Activated CD4-positive, alpha-beta T cell treated with anti-CD3 and anti-CD28 coated beads, Interleukin-2, amount 50 U/mL, for 1 hour (primary cell): ENCODE measurements at places on chromosomes 3 and 15.

DNA sequence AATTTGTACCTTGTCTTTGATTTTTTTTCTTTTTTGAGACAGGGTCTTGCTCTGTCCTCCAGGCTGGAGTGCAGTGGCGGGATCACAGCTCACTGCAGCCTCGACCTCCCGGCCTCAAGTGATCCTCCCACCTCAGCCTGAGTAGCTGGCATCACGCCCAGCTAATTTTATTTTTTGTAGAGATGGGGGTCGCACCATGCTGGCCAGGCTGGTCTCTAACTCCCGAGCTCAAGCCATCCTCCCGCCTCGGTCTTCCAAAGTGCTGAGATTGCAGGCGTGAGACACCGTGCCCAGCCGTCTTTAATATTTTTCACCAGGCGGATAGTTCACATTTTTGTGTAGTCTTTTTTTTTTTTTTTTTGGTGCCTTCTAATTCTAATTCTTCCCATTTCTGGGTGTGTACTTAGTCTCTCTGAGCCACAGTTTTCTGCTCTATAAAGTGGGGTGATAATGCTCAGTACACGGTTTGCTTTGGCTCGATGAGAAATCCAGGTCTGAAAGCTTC is 528 bp upstream of the TATDN2 start:
- no peak for DNase-seq

DNA sequence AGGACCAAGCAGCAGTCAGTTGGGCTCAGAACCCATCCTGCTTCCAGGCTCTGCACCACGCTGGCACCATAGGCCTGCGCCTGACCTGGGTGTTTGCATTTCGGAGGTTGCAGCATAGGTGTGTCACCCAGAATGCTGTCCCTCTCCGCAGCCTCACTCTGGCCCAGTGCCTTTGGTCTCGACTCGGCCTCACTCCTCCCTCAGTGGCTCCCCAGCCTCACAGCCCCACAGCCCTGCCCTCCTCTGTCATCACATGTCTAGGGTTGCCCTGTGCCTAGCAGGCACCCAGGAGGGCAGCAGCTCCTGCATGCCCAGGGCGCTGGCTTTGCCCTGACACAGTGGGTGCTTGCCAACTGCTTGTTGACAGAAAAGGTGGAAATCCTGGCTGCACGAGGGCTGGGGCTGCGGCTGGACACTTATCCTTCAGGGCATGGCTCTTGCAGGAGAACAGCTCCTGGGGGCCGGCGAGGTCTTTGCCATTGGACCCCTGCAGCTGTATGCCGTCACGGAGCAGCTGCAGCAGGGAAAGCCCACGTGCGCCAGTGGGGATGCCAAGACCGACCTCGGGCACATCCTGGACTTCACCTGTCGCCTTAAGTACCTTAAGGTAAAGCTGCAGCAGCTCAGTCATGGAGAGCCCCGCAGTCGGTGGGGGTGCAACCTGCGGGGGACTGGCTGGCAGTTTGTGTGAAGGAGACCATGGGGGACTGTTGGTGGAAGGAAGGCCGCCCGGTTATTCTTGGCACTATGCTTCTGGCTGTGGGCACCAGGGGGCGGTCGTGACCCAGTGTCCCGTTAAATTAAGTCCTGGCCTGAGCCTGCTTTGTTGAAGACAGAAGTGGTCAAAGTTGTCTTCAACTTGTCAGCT is 16.2 kb downstream of the NISCH start:
- no peak for DNase-seq

GRCh38 chr15:39393575-39394335 is 187.1 kb upstream of the THBS1 start:
- DNase-seq: no peak

GRCh38 chr15:42111924-42112323 is 17.6 kb upstream of the PLA2G4D start:
- DNase-seq: no peak

DNA sequence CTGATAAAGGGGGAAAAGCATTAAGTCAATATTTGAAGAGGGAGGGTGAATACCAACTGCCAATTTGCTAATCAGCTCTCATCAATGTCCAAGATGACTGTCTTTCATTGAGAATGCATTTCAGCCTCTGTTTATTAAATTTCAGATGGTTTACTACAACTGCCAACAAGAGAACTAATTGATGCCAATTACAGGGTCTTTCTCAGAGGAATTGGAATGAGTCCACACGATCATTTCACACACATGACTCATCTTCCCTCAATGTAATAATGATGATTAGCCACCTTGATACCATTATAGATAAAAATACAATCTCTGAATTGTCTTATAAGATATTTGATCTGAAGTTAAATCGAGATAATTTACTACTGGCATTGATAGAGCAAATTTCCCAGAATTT is 1274.4 kb downstream of the ROBO2 start:
- DNase-seq: no peak

DNA sequence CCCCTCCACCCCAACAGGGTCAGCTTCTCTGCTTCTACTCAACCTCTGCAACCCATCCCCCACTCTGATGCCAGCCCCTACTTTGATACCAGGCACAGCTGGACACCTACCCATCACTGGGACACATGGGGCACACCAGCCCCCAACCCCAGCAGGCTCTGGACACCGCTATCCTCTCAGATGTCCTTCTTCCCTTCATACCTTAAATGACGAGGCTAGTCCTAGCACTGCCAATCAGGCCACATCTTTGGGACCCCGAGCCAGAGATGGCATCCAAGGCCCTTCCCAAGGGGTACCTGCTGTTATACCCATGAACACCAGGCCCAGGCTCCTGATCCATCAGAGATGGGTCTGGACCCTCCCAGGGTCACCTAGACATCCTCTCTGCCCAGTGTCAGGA is 10.6 kb downstream of the POC1A start:
- no peak for DNase-seq

GRCh38 chr3:9091486-9092235 is 128.4 kb upstream of the RAD18 start:
- DNase-seq: no peak

- no peak for DNase-seq
Measured at GRCh38 chr3:87320756-87321626, 44.6 kb upstream of the POU1F1 start.

- no peak for DNase-seq
Measured at GRCh38 chr3:64207289-64208080, 17.8 kb downstream of the PRICKLE2 start.

- DNase-seq: no peak
Measured at GRCh38 chr3:29972320-29972993, 633.9 kb upstream of the TGFBR2 start.

- no peak for DNase-seq
Measured at GRCh38 chr3:122268257-122269024, 56.6 kb upstream of the CSTA start.

DNA sequence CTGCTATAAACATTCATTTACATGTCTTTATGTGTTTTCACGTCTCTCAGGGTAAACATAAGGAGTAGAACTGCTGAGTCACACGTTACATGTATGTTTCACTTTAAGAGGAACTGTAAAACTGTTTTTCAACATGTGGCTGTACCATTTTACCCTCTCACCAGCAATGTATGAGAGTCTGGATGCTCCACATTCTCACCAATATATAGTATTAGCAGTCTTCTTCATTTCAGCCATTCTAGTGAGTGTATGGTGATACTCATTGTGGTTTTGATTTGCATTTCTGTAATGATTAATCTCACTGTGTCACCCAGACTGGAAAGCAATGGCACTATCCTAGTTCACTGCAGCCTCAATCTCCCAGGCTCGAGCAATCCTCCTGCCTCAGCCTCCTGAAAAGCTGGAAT is 37.1 kb downstream of the PHC3 start:
- DNase-seq: no peak

- no peak for DNase-seq
Measured at GRCh38 chr3:16999161-16999560, 114.4 kb downstream of the PLCL2 start.

DNA sequence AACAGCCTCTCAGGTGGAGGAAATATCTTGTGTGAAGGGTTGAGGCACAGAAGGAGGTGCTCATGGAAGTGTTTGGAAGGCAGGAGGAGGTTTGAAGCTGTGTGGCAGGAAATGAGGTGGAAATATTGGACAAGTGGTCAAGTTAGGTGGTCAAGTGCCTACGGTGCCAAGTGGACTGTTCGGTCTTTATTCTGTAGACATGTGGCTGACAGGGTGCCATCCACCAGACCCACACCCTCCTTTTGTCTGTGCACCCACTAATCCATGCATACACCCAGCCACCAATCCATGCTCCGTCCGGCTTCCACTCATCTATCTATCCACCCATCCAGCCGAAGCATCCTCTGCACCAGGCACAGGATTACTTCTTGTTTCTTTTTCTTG is 2.2 kb downstream of the SLC6A20 start:
- DNase-seq: no peak

- DNase-seq: no peak
Measured at GRCh38 chr3:187925326-187925725, 180.1 kb upstream of the BCL6 start.

- DNase-seq: no peak
Measured at GRCh38 chr3:179194931-179195330, 46.8 kb downstream of the PIK3CA start.

GRCh38 chr3:135762188-135762856 is 203.2 kb upstream of the PPP2R3A start:
- no peak for DNase-seq

- DNase-seq: peak; percentile 85
Measured at GRCh38 chr15:44195151-44195740, at the start of gene FRMD5. FRMD5 (minus strand) TSS chr15:44195271.

DNA sequence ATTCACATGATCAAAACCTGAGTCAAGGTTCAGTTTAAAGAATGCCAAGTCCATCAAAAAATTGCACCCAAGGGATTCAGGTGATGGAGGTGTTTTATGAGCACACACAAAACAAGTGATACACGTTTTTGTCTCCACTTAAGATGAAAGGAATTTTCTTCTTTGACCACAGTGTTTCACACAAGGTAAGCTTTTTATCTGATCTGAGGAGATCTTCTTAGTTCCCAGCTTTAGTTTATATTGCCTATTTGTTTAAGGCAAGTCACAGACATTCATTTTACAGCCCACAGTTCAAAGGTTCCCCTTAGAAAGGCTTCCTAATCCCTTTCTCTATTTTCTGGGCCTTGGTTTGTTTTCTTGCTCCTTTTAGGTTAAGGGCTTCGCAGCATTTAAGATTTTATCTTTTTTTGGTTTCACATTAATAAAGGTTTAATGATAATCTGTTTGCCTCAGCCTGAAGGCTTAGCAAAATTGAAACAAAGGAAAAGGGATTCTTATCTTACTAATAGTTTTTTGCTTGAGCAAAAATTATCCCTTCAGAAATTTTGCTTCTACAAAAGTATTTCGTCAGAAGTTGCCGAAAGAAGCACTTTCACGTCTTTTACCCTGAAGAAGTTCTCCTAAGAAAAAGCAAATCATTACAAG is 420.5 kb upstream of the NAALADL2 start:
- no peak for DNase-seq

DNA sequence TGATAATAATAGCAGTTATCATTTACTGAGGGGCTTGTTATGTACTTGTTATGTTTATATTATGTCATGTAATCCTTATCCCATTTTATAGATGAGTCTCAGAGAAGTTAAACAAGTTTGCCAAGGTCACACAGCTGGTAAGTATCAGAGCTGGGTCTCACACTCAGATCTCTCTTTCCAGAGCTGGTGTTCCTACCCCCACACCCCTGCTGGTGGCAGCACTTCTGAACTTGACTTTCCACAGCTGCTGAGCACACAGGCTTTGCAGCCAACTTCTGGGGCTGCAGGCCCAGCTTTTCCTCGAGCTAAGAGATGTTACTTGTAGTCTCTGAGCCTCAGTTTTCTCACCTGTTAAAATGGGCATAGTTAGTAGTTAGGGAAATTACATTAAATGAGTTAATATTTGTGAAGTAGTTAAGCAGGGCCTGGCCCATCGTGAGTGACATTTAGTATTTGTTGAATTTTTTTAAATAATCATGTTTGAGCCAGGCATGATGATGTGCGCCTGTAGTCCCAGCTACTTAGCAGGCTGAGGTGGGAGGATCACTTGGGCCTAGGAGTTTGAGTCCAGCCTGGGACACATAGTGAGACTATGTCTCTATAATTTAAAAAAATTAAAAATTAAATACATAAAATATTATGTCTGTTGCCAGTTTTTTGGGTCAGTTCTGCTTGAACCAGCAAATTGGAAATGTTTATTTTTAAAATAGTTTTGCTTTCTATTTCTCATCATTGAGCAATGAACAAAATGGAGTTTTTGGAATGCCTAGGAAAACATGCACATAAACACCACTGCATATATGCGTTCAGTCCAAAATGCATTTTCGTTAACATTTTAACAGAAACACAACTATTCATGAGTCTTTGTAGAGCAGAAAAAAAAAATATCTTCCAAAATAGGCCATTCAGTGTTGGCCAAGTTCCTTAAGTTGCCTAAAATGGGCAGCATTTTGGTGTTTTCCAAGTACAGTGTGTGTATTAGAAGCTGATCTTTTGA is 87.3 kb downstream of the SMAD6 start:
- DNase-seq: no peak
